ENCODE measurements at places on chromosomes 11 and 22.
A peak's percentile ranks its signal among the peaks of the same experiment; 100 is the strongest.

- no peak for DNase-seq
Measured at GRCh38 chr22:45218976-45219375, 21.7 kb downstream of the KIAA0930 start.

DNA sequence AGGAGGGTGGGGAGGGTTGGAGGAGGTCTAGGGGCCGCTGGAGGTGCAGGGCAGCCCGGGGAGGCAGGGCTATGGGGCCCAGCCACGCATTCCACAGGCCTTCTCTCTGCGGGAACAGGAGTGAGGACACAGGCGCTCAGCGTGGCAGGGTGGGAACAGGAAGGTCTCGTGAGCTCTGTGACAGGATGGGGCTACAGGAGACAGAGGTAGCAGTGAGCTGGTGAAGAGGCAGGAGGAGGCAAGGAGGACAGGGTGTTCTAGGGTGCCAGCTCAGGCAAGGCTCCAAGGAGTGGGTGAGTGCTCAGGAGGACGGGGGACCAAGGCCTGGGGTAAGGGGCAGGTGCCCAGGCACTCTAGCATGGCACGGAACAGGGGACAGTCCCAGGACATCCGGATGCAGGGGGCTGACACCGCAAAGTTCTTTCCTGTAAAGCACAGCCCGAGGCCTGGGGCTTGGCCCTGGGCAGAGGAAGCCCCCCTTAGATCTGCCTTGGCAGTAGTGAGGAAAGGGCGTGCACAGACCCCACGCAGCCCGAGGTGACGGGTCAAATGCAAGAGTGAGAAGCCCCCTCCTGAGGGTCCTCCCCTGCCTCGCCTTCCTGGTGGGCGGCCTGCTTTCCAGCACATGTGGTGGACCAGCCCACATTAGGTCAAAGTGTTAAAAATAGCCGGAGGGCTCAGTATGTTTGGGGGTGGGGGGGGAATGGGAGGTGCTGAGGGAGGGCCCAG, 4.7 kb upstream of the NEAT1 start:
- peak; percentile 77 for DNase-seq

DNA sequence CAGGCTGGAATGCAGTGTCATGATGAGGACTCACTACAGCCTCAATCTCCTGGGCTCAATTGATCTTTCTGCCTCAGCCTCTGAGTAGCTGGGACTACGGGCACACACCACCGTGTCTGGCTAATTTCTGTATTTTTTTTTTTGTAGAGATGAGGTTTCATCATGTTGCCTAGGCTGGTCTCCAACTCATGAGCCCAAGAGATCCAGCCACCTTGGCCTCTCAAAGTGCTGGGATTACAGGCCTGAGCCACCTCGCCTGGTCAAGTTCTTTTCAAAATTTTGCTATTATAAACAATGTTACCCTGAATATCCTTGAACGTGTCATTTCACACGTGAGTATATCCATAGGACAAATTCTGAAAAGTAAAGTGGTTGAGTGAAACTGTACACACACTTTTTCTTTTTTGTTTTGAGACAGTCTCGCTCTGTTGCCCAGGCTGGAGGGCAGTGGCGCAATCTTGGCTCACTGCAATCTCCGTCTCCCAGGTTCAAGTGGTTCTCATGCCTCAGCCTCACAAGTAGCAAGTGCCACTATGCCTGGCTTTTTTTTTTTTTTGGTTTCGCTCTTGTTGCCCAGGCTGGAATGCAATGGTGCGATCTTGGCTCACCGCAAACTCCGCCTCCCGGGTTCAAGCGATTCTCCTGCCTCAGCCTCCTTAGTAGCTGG, 21.6 kb upstream of the EP300 start:
- no peak for DNase-seq

DNA sequence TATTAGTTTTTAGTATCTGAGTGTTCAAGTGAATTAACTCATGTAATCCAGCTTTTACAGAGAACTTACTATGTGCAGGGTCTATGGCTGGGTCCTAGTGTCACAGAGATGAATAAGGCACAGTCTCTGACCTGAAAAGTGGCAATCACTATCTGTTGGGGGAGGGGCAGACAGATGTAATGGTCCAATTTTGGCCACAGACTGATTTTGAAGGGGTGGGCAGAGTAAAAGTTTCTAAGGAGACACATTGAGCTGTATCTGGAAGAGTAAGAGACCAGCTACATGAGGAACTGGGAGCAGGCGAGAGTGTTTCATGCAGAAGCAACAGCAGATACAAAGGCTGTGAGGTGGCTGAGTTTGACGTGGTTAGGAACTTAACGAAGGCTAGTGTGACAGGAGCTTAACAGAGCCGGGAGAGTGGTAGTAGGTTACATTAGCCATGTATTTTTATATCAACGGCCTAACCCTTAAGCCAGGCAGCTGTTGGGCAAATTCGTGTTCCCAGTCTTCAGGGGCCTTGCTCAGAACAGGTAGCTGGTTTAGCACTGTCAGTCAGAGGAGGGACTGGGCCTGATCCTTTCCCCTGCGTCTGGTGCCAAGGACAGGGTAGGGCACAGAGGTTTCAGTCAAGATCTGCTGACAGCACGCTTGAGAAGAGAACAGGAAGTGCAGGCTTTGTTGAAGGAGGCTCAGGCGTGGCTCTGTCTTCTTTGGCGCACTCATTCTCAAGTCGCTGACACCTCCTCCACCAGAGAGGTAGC, 1.4 kb upstream of the STIM1 start:
- no peak for DNase-seq

DNA sequence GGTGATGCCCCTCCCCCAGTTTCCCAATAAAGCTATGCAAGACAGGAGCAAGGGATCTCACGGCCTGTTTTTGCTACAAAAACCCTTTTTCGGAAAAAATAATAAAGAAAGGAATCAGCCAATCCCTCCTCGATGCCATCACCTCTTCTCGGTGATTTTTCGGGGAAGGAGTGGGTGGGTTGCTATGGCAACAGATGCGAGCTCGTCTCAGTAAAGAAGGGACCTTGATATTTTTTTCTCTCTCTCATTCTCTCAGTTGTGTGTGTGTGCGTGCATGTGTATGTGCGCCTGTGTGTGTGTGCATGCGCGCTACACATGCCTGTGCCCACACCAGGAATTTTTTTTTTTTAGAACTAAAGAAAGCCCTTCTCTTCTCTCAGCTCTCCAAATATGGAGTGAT, 3.8 kb upstream of the NPAS4 start:
- no peak for DNase-seq

Data from heart left ventricle (tissue), 16 donors.